NCI-H1092 (cell line): ENCODE measurements at places on chromosomes 16 and 17.

GRCh38 chr16:83946781-83947566, 6.1 kb upstream of the OSGIN1 start:
- DNase-seq: no peak

DNA sequence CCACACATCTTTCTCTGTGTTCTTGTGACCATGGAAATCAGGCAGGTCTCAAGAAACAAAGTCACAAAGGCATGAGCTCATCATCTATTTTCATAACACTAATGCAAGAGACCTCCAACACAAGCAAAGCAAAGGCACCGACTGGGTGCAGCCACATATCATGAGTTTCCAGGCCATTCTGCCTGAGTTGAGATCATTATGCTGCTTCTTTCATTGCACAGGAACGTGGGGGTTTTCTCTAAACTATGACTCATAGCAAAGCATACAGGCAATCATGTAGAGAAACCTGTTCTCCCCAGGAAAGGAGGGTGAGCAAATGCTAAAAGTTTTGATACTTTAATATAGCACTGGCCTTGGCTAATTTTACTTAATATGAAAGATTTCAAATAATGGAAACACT, 60.7 kb downstream of the GRIN2A start:
- DNase-seq: no peak

DNA sequence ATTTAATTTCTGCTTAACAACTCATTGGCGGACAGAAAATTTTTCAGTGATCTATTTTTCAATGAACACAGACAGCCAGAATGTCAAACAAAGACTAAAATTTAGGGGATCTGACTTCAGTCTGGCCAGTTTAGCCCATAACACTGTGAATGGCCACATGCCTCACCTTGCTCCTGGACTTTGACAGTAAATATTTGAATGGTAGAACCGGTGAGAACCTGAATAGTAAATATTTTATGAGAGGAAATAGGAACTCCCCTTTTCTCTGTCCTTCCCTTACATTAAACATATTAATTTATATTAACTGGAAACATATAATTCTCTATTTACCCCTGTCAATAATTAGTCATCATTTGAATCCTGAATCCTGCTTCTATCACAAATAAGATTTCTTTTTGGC, 942.1 kb downstream of the KCNJ2 start:
- DNase-seq: no peak

DNA sequence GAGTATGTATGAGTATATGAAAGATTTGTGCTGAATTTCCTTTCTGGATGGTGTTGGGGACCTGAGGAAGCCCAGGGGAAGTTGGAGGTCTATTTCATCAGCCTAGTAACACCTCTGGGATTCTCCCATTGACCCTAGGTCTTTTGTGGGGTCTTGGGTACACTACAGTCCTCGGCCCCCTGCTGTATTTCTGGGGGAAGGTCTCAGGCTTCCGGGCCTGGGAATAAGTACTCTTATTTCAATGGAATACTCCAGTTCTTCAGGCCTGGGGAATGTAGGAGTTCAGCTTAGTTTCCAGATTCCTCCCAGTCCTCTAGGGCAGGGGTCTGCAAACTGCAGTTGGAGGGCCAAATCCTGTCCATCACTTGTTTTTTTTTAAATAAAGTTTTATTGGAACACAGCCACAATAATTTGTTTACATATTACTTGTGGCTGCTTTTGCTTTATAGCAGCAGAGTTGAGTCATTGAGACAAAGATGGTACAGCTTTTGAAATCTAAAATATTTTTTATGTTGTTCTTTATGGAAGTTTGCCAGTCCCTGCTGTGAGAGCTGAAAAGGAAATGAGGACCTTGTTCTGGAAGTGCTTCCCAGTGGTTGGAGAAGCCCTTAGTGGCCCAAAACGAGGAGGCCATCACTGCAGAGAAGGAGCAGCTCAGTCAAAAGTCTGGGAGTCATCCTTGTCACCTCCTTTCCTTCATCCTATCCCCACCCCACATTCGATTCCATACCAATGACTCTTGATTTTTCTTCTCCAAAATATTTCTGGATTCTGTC, 142.5 kb upstream of the HS3ST2 start:
- DNase-seq: no peak

GRCh38 chr17:43330876-43331639, 67.7 kb upstream of the ARL4D start:
- no peak for DNase-seq

GRCh38 chr17:60656499-60656898, 21.2 kb upstream of the BCAS3 start:
- no peak for DNase-seq

DNA sequence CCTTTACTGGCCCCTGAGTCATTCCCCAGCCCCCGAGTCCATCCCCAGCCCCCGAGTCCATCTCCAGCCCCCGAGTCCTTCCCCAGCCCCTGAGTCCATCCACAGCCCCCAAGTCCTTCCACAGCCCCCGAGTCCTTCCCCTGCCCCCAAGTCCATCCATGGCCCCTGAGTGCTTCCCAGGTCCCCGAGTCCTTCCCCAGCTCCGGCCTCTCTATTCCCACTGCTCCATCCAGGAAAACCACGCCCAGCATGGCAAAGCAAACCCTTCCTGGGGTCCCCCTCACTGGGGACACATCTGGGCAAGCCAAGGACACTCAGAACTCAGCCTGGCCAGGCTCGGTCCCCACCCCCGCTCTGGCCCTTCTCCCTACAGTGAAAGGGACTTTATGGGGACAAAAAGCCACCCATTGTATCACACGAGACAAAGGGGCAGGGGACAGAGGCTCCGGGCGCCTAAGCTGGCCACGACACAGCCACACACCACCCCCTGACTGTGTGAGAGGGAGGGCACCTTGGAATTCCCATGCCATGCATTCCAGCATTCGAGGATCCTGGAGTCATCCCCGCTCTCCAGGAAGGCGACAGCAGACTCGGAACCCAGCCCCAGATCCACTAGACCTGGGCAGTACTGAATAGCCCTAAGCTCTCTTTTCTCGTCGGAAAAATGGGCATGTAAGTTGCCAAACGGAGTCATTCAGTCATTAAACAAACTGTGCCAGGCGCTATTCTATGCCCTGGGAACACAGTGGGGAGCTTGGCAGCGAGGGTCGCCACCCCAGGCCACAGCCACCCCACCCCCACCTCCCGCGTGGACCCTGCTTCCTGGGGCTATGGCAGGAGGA, 14.0 kb downstream of the PLLP start:
- no peak for DNase-seq

DNA sequence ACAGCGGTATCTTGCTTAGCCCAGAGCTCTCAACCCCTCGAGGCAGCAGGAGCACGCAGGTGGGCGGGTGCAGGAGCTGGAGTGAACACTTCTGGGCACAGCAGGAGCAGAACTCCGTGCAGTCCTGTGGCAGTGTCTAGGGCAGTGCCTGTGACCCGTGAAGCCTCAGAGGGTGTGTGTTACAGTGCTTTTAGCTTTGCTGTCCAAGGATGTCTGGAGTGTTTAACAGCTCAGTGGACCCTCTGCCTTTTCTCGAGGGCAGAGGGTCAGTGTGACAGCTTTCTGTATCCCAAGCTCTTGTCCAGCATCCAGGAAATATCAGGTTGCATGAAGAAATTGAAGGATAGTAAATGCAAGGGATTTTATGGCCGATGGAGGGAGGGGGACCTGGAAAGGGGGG, 16.4 kb upstream of the SSTR5 start:
- DNase-seq: no peak

GRCh38 chr16:70520612-70521297, 2.6 kb downstream of the COG4 start:
- no peak for DNase-seq

- DNase-seq: no peak
These were observed 27.0 kb downstream of the MYO1D start for GRCh38 chr17:32849879-32850278.

DNA sequence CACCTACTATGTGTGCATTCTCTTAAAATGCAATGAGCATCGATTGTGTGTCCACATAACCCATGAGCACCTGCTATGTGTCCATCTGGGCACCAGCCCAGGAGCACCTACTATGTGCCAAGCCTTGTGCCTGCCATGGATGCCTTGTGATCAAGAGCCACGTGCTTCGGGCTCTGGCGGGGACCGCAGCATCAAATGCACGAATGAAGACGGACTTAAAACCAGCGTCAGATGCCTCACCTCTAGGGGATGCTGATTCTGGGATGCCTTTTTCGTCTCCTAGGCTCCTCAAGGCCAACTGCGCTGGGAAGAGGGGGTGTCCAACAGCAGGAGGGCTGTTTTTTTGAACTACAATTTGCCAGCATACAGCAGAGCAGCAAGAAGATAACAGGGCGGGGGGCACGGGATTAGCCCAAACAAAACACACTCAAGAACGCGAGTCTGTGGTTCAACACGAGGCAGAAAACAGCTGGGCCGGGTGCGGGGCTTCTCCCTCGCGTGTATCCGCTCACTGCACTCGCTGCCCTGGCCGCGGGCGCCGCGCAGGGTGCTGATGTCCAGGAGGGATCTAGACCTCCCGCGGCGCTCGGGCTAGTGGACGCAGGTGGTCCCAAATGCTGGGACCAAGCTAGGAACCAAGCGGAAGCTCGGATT, 1.2 kb upstream of the GLIS2 start:
- peak; percentile 32 for DNase-seq

GRCh38 chr17:73879987-73880386, 235.7 kb upstream of the SDK2 start:
- no peak for DNase-seq

- no peak for DNase-seq
These were observed at the start of gene OR1F1 for GRCh38 chr16:3187798-3188674. OR1F1 (plus strand) TSS chr16:3188204.

- no peak for DNase-seq
These were observed 38.5 kb upstream of the SLC5A11 start for GRCh38 chr16:24807301-24807700.

- no peak for DNase-seq
These were observed 40.3 kb upstream of the SNN start for GRCh38 chr16:11627822-11628457.

- no peak for DNase-seq
These were observed 49.0 kb upstream of the ENDOV start for GRCh38 chr17:80365983-80366382.

DNA sequence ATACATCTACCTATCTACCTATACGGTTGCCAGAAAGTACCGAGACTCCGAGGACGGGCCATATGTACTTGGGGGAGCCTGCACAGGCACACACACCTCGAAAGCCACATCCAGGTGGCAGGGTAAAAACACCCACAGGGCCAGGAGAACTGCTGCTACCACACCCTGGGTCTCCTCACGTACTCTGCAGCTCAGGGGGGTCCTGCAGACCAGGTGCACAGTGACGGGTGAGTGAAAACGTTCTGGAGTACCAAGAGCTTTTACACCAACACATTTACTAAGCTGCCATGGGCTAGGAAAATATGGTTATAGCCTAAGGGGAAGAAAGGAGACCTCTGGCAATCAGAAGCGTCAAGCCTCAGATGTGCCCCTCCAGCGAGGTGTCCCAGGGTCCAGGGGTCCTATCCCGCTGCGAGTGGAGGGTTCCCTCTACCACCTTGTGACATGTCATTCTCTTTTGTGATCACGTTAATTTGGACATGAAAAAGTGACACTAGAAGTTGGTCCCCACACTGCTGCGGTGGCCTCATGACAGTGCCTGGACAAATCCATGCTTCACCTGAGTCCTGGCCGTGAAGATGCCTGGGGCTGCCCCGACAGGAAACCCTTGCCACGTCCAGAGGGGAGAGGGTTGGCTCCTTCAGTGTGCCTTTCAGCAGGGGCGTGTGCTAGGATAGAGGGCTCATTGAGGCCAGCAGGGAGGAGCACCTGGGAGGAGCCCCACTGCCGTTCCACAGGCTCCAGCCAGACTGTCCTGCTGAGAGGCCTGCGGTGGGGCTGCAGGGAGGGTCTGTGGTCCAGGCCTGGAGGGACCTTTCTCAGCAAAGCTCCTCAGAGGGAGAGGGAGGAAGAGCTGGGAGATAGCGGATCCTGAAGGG, 1.8 kb downstream of the CANT1 start:
- DNase-seq: no peak

- no peak for DNase-seq
These were observed 276.9 kb downstream of the SOX9 start for GRCh38 chr17:72397687-72398086.

DNA sequence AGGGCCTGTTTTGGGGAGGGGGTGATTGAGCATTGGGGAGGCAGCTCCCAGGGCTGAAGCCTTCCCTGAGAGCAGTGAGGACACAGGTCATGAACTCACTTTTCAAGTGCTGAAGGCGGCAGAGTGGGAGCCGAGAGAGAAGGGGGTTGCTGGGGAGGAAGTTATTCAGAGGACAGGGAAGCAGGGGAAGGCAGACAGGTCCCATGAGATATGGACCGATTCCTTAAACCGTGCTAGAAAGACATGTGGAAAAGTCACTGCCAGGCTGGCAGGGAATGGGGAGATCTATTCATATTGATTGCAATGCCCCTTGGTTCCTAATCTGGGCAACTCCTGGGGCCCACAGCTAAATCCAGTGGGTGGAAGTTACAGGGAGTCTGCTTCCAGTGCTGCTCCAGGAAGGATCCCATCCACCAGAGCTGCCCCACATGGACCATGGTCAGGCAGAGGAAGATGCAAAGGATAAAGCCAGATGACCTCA, 1.1 kb downstream of the CCL4 start:
- DNase-seq: no peak

DNA sequence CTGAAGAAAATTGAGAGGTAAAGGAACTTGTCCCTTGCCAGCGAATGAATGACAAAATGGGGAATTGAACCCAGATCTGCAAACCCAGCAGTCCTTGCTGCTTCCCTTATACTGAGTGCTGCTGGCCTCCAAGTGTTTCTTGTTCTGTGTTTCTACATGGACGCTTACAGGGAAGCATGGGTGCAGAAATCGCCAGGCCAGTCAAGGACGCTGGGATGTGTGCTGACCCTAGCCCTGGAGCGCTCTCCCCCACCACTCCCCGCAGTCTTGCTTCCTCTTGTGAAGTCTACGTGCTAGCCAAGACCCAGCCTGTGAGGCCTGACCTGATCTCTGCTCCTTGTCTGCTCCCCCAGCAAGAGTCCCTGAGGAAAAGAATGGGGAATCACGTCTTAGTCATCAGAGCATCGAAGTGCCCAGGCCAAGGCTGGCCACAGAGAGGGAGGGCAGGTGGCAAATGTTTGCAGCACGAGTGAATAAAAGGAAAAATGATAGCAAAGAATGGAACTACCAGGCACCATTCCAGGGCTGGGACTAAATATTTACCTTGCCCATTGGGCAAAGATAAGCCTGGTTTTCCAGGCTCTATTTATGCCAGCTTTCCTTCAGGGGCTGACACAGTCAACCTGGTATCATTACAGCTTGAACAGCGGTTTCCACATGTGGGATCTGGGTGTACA, 17.4 kb downstream of the CA4 start:
- peak; percentile 77 for DNase-seq

DNA sequence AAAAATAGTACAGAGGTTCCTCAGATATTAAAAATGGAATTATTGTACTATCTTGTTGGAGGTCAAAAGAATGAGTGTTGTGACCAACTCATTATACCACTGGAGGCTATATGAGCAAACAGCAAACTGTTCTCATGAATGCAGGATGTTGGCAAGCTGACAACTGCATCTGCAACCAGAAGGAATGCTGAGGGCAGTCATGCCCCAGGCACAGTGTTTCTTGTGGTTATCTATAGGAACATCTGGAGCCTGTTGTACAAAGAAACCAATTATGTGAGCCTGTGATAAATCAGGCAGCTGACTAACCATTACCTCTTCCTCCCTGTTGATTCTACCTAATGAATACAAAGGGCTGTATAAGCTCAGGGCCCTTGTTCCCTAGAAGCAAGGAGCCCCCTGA, 2057.1 kb downstream of the TP53TG3F start:
- DNase-seq: no peak
